ENCODE measurements at places on chromosomes 5 and 9.

DNA sequence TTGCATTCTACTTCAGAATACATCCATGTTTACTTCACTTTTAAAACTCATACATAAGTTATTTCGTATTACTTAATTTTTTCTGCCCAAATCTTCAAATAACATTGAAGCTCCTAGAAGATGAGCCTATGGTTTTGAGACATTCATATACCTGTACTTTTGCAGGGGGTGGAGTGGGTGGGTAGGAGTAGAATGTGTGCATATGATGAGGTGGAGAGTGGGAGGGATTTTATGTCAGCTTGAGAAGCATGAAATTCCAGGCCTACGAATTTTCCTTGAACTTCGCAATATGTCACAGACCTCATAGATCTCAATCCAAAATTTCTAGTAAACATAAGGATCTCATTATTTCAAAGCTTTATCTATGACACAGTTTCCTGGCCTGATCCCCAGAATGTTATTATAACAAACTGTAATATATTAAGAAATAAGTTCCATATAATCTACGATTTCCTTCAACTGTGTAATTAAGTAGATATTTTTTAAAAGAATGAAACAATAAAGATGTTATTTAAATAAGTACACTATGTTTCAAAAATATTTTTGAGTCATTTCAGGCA, 19.7 kb upstream of the MOB3B start:
- DNase-seq = no peak

GRCh38 chr5:128965638-128966302, 482 bp downstream of the SLC27A6 start:
- no peak for DNase-seq

DNA sequence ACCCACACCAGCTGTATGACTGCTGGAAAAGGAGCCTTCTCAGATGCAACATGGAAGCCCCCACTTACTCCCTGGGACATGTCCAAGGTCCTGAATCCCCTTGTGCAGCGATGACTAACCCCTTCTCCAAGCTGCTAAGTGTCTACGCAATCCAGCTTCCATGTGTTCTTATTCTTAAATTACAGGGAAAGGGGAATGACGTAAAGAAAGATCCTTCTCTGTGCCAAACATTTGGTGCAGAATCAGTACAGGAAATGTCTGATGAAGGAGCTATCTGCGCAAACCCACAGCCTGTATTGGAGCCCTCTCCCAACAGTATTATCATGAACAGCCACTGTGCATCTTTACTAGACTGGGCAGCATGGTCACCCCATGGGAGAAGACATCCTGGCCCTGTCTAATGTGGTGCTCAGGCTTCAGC, 183.2 kb downstream of the FRMD3 start:
- no peak for DNase-seq

GRCh38 chr5:1322955-1323802, 21.7 kb downstream of the CLPTM1L start:
- DNase-seq = no peak

DNA sequence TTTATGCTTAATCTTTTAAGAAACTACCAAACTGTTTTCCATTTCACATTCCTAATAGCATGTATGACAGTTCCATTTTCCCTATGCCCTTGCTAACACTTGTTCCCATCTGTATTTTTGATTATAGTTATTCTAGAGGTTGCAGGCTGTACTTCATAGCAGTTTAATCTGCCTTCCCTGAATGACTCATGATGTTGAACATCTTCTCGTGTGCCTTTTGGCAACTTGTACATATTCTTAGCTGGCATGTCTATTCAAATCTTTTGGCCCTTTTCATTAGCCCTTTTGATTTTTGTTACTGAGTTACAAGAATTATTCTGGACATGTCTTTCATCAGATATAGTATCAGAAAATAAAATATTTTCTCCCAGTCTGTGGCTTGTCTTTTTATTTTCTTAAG, 320.3 kb downstream of the DIRAS2 start:
- DNase-seq = no peak

All from central memory CD8-positive, alpha-beta T cell (primary cell).